ENCODE measurements at places on chromosomes 7 and 10. TPM values are rescaled to one million over a fixed set of nuclear protein-coding genes. Genes with fewer than 3 reads are reported as not detected.

The CASTOR2 gene
- 21.3 TPM for total RNA-seq

The CCDC3 gene
- total RNA-seq, result 25.8 TPM

The CDK14 gene
- total RNA-seq, result 30.2 TPM

The TDRD1 gene
- not detected for total RNA-seq

The CRTAC1 gene
- total RNA-seq, result 2.6 TPM

The ABCB4 gene
- total RNA-seq, result 0.36 TPM

The TCERG1L gene
- total RNA-seq, result 1.9 TPM

The SFTPA1 gene
- not detected for total RNA-seq

The PARD3 gene
- total RNA-seq, result 35.9 TPM

The ALOX5 gene
- total RNA-seq, result 1.8 TPM

The HECW1 gene
- 3.3 TPM for total RNA-seq

The KEL gene
- 0.96 TPM for total RNA-seq

The VIPR2 gene
- 0.43 TPM for total RNA-seq

The TRIM24 gene
- total RNA-seq, result 62.3 TPM

The TMEM273 gene
- total RNA-seq, result not detected

The PNLIPRP2 gene
- total RNA-seq, result not detected

The PRTFDC1 gene
- total RNA-seq, result 10.6 TPM

The WIPF3 gene
- total RNA-seq, result 1.0 TPM

The LIPK gene
- total RNA-seq, result not detected

The PMPCB gene
- 44.9 TPM for total RNA-seq

The PVRIG gene
- not detected for total RNA-seq

Measured in astrocyte (in vitro differentiated cells and primary cell).